Activated CD8-positive, alpha-beta memory T cell treated with anti-CD3 and anti-CD28 coated beads for 24 hours (primary cell): ENCODE measurements at places on chromosomes 2 and 18.

DNA sequence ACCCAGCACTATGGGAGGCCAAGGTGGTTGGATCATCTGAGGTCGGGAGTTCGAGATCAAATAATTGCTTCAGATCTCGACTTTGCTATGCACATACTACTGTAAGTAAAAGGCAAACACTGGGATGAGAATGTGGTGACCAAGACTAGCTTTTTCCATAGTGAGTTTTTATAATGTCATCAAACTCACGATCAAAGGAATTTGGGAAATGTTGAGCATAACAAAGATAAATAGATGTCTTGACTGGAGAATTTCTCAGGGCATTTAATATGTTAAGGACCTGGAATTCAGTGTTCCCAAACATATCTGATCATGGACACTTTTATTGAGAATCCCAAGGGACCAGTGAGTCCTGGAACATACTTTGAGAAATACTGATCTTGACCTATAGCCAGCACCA, 205.6 kb downstream of the ARHGAP15 start:
- no peak for DNase-seq

- no peak for DNase-seq
Measured at GRCh38 chr2:53756644-53757043, 11.0 kb upstream of the CHAC2 start.

DNA sequence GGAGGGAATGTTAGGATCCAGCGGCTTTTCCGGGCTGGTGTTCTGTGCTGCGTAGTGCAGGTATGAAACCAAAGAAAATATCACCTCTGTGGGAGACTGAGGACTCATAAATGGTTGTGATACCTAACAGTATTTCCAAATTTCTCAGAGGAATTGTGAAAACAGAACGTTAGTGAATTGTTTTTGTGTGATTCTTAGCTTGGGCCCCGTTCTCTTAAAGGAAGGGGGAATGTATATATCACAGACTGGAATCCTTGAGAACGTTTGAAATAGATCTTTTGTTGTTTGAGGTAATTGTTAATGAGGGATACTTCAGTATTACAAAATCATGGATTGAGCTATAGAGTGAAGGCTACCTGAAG, 834 bp downstream of the ZNF638 start:
- DNase-seq: no peak

DNA sequence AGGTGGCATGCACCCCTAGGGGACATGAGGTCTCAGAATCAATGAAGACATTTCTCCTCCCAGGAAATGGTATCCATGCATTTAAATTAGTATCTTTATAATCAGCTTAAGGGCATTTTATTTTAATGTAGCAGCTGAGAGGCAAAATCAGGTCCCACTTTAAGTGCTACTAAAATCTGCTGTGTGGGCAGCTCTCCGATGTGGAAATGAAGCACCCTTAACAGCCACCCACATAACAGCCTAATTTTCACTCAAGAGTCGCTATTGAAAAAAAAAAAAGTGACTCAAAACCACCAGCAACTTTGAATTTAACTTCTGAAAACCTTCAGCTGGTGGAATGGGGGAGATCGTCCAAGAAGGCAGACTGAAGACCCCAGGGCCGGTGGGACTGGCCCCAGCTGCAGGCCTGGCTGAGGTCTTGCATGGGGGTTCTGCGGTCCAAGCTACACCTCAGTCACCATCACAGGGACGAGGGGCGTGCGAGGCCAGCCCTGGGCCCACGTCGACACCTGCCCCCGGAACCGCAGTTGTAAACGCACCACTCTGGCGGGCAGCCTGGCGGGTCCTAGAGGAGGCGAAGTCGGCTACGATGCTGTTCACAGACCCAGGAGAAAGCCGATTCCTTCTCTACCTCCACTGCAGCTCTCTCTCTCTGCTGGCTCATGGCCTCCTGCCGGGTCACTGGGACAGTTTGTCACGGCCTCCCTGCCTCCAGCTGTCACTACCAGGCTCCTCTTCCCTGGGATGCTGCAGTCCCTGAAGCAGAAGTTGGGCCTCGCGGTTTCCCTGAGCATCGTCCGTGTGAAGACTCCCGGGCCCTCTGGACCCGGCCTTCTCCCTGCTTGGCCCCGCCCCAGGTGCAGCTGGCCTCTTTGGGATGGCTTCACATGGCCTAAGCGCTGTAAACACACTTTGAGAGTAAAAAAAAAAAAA, 111.9 kb downstream of the KCNF1 start:
- DNase-seq: no peak

DNA sequence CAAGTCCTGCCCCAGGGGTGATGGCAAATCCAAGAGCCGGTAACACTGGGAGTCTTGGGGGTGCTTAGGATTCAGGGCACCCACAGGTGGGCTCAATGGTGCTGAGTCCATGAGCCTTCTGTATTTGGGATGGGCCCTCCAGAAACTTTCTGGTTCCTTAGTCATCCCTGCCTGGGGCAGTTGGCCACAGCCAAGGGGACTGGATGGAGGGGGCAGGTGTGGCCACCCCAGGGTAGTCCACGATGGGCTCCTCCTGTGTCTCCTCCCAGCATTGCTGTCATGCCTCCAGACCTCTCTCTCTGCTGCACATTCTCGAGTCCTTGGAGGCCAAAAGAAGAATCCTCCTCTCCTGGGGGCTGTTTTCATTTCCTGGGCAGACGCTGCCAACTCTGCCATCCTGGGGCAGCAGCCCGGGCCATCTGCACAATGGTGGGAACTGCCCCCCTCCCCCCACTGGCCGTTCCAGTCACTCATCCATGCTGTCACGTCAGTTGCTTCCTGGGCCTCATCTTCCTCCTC, 158.0 kb upstream of the TWIST2 start:
- DNase-seq: no peak

GRCh38 chr2:16096962-16097361, 156.6 kb downstream of the MYCN start:
- no peak for DNase-seq

DNA sequence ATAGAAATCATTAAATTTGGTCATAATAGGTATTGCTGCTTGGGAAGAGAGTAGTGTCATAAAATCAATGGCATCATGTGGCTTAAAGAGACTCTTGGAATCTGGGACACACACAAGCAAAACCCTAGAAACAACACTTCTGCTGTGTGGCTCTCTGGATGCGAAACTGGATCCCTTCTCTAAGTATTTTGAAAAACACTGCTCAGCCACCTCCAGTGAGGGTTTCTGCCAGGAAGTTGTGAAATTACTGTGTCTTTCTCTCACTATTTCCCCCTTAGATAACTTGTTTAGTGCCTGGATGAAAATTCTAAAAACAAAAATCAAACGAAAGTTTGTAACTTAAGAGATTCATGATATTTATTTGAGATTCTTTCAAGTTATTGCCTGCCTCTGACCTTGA, 163.8 kb downstream of the RHBDD1 start:
- no peak for DNase-seq

- no peak for DNase-seq
Measured at GRCh38 chr18:9826685-9827084, 59.1 kb upstream of the TXNDC2 start.

DNA sequence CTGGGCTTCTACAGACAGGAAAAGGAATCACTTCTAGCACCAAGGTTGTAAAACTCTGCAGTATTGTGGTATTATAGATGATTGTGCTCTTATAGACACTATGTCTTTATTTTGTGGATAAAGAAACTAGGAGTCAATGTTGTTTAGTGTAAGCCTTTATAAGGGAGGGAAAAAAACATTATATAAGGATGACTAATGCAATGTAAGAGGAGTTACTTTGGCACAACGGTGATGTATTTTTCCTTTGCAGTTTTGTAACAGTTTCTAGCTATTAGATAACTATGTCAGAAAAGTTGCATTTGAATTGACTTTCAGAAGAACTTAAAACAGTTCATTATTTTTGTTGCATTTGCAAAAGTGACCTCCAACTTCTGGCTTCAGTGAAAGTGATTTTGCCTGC, 545.4 kb downstream of the CCDC85A start:
- DNase-seq: no peak

DNA sequence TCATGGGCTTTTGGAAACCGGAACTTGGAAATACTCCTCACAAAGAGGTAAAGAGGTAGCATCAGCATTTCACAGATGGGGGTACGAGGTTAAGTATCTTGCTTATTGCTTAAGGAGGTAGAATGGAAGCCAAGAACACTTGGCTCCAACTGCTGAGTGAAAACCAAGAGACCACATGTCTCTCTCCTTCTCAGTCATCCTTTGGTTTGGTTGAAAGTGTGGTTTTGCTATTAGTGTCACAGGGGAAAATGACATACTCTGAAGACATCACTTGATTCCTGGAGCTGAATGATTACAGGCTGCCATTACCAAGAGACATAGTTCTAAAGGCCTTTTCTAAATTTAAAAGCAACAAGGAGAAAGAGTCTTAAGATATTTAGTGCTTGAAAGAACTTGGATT, 41.5 kb downstream of the ANTXR1 start:
- no peak for DNase-seq

- DNase-seq: no peak
Measured at GRCh38 chr2:177923323-177923722, 149.3 kb downstream of the PDE11A start.

- no peak for DNase-seq
Measured at GRCh38 chr2:219461669-219462068, 27.0 kb downstream of the SPEG start.

DNA sequence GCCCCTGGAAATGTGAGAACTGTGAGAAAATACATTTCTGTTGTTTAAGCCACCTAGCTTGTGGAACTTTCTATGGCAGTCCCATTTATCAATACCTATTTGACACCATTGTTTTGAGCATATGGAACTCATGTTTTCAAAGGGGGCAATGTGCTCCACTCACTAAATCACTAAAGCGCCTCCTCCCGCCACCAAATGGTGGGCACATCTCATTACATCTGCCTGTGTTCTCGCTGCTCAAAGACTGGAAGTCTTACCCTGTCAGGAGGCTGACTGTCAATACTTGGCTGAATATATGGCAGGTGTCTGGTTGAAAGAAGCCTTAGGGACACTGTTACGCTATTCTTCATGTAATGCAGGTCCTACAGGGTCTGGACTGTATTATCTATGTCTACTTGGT, 767.7 kb downstream of the TSN start:
- no peak for DNase-seq

DNA sequence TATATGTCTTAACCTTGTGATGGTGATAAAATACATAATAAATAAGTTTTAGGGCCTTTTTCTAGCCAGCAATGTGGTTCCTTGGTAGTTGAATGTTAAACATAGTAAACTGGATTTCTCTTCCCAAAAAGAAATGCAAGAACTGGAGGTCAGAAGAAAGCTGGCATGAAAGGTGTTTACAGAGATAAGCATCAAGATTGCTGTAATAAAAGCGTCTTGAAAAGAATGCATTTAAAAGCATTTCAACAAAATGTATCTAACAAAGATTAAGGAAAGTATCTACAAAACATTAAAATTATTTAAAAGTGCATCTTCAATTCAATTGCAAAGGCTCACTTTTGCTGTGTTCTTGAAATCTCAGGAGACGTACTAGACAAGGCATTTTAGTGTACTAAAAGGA, 419.0 kb downstream of the ERBB4 start:
- DNase-seq: no peak

GRCh38 chr18:58401191-58401590, 227.7 kb downstream of the ALPK2 start:
- no peak for DNase-seq

DNA sequence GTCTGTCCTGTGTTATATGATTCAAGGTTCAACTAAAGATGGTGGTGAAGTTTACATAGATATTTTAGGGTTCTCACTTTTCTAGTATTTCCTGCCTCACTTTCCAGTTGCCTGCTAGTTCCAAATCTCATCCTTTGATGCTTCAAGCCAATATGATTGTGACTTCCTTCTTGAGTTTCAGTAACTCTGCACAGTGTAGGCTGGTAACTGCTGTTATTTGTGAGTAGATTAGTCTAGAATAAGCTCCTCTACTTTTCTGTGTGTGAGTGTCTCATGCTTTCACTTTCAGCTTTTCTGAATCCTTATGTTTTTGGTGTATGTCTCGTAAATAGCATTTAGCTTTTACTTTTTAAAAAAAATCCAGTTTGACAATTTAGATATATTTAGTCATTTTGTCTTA, 42.6 kb downstream of the GALNT1 start:
- DNase-seq: no peak

DNA sequence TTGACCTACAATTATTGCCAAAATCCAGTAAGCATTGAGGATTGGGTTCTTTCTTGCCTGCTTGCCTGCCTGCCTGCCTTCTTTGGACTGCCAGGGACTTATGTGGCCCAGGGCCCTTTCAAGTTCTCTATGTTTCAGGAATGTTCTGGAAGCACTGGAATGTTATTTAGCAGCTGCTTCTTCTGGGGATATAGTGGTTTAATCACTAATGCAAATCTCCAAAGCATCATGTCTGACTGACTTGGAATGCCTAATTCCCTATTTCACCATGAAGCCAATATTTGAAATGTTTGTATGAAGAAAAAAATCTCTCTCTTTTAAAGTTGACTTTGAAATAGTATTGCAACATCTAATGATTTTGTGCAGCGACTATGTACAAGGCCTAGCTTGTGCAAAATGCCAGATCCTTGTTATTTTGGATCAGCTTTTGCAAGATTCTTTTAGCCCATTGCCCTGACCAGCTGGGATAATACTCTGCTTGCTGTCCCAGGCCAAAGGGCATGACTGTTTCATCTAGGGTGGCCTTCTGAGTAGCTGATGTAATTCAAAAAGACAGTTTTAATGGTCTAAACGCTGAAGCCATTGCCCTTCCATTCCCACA, 204.6 kb downstream of the RND3 start:
- no peak for DNase-seq
